EL (cell line): ENCODE measurements at places on chromosomes 5 and 9.

- peak; percentile 70 for DNase-seq
Observed at GRCh38 chr9:136052472-136052880, 42.6 kb downstream of the NACC2 start.

DNA sequence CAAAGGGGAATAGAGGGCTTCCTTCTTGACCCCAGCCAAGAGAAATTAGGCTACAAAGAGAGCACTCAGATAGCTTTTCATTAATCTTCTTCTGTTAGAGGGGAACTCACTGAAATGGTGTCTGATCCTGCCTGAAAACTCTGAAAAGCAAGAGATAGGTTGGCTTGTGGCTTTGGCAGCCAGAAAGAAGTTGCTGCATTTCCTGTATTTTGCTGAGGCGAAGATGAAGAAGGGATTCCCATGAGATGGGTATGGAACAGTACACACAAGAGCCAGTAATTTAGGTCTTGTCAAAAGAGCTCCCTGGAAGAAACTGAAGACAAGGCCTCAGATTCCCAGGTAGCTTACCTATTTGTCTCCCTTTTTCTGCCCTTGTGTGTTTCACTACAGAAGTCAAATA, 120.9 kb upstream of the TARS1 start:
- DNase-seq = no peak

DNA sequence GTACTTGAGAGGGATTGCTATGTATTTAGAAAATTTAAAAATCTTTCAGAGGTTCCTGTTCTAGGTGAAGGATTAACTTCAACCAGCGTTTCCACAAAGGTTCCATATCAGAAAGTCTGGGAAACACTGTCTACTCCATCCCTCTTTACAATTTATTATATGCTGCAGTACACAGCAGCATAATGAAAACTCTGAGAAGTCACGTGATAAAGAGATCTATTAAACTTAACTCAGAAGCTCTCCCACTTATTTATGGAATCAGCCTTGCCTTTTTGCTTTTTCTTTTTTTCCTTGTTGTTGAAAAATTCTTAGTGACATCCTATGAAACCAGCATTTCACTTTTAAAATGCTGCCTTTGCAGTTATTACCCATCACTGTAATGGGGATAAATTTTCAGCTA, 186.2 kb downstream of the ACER2 start:
- no peak for DNase-seq

GRCh38 chr9:14021871-14022525, 291.9 kb downstream of the NFIB start:
- DNase-seq = peak; percentile 32

- DNase-seq = no peak
Observed at GRCh38 chr5:7391215-7391614, 4.7 kb upstream of the ADCY2 start.

GRCh38 chr9:85344901-85345300, 396.9 kb downstream of the AGTPBP1 start:
- no peak for DNase-seq

DNA sequence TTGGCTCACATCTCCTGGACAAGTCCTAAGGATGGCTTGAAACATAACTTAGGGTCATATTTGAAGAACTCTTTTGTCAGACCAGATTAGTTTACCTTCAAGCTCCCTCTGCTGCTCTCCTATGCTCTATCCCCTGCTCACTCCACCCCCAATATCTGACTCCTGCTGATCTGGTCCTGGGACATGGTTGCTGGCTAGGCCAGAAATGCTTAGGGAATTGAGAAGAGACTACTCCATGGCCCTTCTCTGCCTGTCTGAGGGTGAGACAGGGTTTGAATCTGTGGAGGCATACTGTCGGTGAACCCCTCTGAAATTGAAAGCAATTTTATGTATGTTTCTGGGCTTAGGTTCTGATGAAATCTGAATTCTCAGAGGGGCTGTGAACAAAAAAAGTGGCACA, 3.3 kb downstream of the OTULIN start:
- no peak for DNase-seq

DNA sequence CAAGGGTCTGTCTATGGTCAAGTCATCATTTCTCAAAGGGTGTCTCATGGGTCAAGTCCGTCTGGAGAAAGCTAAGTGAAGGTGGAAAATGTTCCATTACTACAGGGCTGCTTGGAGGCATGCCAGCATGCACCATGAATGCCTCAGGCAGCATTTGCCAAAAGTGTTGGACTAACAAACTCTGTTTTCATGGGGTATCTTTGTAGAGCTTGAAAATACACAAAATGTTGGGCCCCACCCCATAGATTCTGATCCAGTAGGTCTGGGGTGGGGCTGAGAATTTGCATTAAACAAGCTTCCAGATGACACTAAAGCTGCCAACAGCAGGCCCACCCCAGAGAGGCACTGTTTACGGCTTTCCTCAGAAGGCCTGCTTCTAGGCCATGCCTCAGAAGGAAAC, 75.0 kb upstream of the FRRS1L start:
- DNase-seq = no peak

DNA sequence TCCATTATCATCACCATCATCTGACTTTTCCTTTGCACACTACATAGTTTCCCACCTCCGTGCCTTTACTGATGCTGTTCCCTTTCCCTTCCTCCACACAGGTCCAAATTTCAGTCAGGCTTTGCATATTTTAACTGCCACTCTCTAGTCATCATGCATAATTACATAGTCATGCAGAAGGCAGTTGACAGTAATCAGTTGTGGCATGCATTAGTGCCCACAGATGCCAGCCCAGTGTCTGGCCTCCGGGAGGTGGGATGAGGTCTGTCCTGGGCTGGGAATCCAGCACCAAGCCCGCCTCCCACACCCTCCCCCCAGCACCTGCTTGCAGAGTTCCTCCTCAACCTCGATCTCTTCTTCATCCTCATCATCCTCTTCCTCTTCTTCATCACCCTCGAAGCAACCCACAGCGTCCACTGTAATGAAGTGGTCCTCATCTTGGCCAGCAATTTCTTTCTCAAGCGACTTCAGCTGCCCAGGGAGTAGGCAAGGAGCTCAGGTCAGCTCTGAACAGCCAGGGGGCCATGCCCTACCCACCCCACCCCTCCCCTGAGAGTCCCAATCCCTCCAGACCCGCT, 8.8 kb downstream of the BBLN start:
- DNase-seq = peak; percentile 42

- DNase-seq = peak; percentile 45
Observed at GRCh38 chr9:129887334-129888292, 52.4 kb downstream of the USP20 start.

DNA sequence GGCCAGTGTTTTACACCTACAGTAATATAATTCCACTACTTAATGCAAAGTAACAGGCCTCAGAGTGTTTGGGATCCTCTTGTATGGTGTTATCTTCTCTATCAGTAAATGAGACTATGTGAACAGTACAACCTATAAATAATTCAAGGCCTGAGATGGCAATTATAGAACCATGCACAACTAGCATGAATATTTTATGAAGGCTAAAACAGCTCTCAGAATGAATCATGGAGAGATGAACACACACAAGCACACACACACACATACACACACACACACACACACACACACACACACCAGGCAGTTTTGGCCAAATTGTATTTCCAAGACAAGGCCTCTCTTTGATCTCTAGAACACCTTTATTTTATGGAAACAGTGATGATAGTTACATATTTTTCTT, 224.9 kb downstream of the EBF1 start:
- peak; percentile 1 for DNase-seq

DNA sequence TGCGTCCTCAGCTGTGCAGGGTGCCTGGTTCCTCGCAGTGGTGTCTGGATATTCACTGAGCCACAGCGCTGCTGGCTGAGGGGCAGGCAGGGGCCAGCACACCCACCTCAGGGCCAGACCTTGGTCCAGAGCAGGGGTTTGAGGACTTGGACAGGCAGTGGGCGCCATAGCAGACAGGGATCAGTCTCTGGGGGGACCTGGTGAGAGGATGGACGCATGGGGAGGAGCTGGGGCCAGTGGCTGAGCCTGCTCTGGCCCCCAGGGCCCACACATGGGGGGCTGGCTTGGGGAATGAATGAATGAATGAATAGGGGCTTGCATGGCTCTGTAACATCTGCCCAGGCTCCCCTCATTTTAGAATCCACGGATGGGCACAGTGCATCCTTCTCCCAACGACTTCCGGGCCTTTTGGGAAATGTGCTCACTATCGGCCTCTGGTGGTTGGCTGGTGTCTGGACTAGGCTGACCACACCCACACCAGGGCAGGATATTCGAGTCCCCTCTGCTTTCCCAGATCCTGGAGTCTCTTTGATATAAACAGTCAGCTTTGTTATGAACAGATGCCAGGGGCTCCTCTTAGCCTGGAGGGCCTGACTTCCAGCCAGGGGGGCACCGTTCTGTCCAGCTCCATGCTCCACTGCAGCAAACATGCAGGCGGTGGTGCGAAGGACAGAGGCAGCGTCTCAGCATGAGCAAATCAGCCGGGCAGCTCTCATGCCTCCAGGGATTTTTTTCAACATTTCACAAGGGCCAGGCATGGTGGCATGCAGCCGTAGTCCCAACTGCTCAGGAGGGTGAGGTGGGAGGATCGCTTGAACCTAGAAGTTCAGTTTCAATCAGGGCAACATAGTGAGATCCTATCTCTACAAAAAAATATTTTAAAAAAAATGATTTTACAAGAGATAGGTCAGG, 62.6 kb downstream of the NEK6 start:
- DNase-seq = peak; percentile 75

- DNase-seq = no peak
Observed at GRCh38 chr5:86074297-86074696, 543.4 kb upstream of the COX7C start.

- DNase-seq = no peak
Observed at GRCh38 chr5:148768806-148769415, 57.5 kb upstream of the ADRB2 start.

- no peak for DNase-seq
Observed at GRCh38 chr9:131482343-131483006, 20.2 kb upstream of the POMT1 start.

DNA sequence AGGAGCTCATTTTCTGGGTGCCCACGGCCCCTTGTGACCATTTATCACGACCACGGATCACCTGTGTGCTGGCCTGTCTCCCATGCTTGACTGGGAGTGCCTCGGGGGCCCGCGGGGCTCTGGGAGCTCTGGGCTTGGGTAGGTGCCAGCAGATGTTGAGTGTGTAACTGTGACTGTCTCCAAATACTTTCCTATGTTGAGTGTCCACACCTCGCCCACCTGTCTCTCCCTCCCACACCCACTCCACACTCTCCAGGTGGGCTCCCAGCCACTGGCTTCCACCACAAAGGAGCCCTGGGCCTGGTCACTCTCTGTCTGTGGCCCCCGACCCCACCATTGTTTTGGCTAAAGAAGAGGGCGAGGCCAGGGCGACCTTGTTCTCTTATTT, 196.4 kb downstream of the CDK5RAP2 start:
- no peak for DNase-seq

DNA sequence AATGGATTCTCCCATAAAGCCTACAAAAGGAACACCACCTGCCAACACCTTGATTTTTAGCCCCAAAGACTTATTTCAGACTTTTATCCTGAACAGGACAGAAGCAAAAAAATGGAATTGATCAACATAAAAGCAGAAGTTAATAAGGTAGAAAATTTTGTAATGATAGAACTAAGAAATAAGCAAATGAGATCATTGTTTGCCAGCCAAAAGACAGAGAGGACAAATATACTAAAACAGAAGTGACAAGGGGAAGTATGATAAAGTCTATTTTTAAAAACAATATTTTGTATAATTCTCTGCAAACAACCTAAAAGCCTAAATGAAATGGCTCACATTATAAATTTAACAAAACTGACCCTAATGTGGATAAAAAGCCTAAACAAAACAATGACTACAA, 110.5 kb upstream of the PRSS3 start:
- DNase-seq = no peak

DNA sequence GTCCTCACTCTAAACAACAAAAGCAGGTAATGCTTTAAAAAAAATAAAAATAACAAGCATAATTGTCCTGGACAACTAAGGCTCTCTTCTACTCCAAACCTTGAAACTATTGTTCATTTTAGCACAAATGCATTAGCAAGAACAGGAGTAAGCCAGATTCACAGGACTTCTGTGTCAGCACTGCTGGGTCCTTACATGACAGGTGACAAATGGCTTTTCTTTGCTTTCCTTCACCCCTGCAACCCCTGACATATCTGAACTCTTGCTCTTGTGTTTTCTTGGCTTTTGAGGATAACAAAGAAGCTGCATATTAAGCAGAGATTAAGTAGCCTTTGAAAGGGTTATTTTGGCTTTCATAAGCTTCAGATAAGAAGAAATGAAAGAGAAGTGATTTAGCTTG, 71.1 kb downstream of the ZNF474 start:
- no peak for DNase-seq

DNA sequence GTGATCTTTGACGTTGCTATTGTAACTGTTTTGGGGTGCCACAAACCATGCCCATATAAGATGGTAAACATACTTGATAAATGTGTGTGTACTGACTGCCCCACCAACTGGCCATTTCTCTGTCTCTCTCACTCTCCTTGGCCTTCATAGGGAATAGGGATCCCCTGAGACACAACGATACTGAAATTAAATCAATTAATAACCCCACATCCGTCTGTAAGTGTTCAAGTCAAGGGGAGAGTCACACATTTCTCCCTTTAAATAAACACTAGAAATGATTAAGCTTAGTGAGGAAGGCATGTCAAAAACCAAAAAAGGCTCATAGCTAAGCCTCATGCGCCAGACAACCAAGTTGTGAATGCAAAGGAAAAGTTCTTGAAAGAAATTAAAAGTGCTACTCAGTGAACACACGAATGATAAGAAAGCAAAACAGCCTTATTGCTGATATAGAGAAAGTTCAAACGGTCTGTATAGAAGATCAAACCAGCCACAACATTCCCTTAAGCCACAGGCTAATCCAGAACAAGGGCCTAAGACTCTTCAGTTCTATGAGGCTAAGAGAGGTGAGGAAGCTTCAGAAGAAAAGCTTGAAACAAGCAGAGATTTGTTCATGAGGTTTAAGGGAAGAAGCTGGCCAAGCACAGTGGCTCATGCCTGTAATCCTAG, 111.1 kb downstream of the UGCG start:
- no peak for DNase-seq
